ENCODE measurements at places on chromosomes 5 and 9.

DNA sequence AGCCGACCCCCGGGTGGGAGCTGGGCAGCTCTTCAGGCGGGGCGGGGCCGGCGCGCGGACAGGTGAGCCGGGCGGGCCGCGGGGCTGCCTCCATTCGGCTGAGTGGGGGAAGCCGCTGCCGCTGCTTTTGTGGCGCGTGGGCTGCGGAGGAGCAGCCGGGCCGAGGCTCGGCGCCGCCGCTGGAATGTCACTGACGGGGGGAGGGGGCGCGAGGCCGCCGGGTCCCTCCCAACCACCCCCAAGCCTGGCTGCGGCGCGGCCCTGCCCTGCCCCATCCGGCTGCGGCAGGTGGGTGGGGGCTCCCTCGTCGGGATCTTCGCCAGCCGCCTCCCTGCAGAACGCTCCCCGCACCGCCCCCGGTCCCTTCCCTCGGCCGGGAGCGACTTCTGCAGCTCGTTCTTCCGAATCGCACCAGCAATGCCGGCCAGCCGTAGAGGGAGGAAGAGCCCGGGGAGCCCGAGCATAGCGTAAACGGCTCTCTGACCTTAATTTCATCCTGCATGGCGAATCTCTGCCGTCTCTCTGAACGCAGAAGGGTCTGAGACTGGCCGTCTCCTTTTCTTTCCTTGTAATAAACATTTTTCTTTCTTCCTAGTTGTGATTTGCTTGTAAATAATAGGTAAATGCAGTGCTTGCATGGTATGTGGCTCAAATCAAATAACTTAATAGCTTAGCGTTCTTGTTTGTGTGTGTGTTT lies 505 bp downstream of the SPTAN1 start:
- peak; percentile 72 for DNase-seq

GRCh38 chr5:91038180-91038808 lies 344.8 kb downstream of the ARRDC3 start:
- no peak for DNase-seq

DNA sequence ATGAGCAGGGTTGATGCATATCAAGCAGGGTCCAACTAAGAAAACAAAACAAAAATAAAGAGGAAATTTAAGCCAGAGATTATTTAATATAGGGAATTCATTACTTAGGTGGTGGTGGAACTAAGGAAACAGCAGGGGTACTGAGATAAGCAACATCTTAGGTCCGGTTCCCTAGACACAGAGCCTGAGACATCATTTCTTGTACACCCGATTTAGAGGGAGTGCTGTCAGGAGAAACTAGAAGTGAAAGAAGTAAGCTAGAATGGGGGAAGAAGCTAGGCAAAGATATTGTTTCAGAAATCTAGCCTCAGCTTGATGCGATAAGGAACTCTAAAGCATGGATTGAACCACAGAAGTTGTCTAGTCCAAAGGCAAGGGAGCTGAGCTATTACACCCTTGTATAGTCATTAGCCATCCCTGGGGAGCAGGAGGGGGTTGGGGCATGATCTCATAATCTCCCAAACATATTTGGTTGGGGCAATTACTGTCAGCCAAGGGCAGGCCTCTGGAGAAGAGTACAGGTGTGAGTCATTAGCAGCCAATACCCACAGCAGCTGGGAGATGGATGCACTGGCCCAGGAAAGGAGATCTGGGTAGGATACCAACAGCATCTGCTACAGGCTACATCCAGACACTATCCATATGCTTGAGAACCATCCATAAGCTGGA lies 194.5 kb downstream of the ARL15 start:
- DNase-seq, result peak; percentile 47

DNA sequence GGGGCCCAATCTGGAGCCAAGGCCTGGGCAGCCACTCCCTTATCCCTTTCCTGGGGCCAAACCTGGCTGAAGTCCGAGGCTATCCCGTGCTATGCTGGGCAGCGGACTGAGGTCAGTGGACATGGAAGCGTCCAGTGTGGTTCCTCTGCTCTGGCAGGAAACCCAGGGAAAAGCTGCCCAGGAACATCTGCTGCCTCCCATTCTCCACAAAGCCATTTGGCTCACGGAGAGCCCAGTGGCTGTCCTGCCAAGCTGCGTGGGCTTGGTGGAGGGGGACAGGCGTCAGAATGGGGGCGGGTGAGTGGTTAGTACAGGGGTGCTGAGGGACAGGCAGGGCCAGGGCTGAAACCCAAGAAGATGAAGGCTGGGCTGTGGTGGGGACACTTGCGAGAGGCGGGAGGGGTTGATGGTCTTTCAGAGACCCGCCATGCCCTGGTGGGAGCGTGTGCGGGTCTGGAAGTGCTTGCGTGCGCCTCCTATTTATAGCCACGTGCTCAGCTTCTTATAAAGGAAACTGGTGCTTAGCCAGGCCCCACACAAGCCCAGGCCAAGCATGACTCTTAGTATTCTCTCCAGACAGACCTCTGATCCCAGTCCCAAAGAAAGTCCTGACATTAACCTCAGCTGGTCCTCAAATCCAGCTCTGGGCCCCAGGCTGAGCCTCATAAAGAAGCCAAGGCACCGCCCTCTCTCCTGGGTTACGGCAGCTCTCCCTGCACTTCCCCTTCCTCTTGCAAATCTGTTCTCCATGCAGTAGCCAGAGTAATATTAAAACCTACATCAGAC lies 9.4 kb upstream of the SLC6A7 start:
- DNase-seq, result peak; percentile 45

- no peak for DNase-seq
Measured at GRCh38 chr5:150085191-150085912, 1.0 kb downstream of the CSF1R start.

All from GM23248 (cell line).